ENCODE measurements at places on chromosomes 5 and 9.

DNA sequence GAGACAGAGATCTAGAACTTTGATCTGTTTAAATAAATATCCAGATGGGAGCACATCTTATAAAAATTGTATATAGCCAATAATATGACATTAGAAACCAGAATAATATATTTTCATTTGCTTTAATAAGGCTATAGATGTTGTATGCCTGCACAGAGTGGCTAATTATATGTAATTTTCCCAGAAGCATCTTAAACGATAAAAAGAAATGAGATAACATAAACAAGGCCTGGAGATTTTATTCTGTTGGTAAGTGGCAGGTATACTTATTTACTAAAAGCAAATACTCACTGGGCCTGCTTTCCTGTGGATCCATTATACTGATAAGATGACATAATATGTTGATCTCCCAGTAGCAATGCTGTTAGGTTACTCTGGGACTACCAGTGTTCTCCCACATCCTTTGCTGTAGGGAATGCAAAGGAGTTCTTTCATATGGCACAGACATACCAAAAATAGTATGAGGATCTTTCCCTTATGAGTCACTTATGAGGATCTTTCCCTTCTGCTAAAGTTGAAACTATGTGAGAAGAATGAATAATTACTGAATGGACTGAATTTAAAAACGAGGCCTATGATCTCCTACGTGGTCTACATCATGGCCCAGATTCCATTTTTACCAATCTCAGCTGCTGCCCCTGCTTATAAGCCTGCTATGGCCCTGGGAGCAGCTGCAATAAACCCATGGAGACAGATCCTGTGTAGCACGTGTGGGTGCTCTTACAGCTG lies 112.1 kb downstream of the NUDT12 start:
- DNase-seq: no peak

- DNase-seq: no peak
These were observed 70.5 kb upstream of the HMHB1 start for GRCh38 chr5:143741421-143741820.

GRCh38 chr9:111937781-111938426 lies 41.3 kb downstream of the UGCG start:
- DNase-seq: peak; percentile 9

DNA sequence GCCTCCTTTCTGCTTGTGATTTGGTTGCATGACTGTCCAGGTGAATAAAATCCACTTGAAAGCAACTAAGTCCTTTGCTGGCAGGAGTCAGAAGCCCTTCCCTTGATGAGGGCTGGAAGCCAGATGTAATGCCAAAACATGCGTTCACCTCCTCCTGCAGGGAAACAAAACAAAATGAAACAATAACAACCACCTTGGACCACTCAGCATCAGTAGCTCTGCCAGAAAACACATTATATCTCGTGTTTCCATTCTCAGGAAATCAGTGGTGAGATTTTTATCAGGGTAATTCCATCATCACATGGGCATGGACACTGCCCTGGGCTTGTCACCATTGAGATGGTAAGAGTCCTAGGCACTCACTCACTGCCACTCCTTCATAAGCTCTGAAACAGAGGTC lies 350.3 kb upstream of the ACTBL2 start:
- no peak for DNase-seq

DNA sequence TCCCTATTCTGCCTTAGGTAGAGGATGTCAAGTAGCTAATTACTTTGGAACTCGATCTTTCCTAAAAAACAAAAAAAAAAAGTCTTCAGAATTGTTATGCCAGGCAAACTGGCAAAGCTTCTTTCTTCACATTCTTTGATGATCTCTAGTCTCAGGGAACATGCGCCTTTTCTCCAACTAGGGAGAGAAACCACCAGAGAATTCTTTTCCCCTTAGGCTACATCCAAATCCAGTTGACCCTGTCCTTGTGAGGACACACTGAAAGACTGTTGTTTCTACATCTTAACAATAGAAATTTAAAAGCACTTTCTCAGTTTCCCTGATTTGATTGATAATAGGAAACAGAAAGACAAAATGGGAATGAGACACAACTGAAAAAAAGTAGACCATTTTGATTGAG lies 94.7 kb upstream of the ITGA2 start:
- DNase-seq: no peak

GRCh38 chr5:95219411-95219810 lies 65.5 kb downstream of the MCTP1 start:
- DNase-seq: no peak

DNA sequence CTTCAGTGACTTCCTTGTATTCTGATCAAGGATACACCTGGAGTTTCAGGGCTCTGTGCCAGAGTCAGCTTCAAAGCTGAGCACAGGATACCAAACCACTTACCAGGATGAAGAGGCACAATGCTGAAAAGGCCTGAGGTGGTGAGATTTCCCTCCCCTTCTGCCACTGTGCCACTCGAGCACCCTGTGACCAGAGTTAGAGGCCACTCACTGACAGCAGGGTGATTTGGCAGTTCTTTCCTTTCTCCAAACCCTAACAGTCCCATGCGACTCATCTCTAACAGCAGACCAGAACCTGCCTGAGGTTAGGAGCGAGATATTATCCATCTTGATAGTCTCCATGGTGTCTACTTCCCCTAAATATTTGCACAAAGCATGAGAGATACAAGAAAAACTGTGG lies 1.8 kb downstream of the PLGRKT start:
- DNase-seq: no peak

DNA sequence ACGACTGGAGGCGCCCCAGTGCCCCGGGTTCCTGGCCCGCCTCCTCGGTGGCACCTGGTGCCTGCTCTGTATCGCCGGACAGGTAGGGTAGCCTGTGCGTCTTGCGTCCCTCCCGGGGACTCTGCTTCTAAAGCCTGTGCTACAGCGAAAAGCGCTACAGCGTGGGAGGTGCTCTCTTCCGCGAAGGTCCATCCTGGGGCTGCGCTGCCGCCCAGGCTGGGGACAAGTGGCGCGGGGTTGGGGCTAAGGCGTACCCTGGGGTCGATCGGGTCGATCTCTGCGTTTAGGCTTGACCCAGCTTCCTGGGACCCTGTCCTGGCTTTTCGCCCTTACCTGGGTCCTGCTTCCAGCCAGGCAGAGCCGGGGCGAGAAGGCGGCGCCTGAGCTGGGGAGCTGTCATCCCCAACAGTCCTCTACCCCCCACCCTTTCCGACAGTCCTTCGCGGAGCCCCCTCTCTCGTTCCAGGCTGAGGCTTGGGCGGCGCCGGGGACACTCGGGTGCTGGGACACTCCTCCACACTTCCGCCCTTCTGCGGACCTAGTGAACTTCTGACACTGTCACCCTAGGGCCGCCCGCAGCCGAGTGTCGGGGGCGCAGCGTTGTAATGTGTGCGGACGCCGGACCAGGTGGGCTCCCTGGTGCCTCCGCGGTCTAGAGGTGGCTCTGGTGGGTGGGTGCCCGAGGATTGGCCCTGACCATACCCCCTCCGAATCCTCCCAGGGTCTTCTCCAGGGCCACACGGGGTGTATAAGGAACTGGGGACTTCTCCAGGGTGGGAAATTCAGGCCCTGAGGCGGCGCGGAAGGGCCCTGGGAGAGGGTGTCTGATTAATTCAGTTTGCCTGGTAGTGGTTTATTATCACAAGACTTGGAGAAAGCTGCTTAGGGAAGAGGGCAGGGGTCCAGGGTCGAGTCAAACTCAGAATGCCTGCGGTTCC lies 328.2 kb downstream of the SH3GL2 start:
- no peak for DNase-seq

All from stimulated activated CD8-positive, alpha-beta memory T cell treated with anti-CD3 and anti-CD28 coated beads, Interleukin-4, amount 100 ng/mL, for 4 hours (primary cell).